ENCODE measurements at places on chromosomes 7 and 10.

- DNase-seq: no peak
Measured at GRCh38 chr10:125431149-125431548, 251.8 kb downstream of the TEX36 start.

GRCh38 chr10:34232481-34232880 lies 582.6 kb downstream of the PARD3 start:
- no peak for DNase-seq

DNA sequence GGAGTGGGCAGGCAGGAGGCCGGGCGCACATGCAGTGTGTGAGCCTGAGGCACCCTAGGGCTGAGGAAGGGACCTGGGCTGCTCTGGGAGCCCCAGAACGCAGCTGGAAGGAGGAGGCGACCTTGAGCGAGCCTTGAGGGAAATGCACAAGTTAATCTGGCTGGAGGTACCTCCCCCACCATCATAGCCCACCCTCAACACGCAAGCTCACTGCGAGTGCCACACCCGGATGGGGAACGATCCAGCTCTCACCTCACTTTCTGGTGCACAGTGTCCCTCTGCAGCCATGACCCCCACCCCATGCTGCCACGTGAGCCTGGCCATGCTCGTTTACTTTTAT lies 162.4 kb upstream of the PPP2R2D start:
- no peak for DNase-seq

DNA sequence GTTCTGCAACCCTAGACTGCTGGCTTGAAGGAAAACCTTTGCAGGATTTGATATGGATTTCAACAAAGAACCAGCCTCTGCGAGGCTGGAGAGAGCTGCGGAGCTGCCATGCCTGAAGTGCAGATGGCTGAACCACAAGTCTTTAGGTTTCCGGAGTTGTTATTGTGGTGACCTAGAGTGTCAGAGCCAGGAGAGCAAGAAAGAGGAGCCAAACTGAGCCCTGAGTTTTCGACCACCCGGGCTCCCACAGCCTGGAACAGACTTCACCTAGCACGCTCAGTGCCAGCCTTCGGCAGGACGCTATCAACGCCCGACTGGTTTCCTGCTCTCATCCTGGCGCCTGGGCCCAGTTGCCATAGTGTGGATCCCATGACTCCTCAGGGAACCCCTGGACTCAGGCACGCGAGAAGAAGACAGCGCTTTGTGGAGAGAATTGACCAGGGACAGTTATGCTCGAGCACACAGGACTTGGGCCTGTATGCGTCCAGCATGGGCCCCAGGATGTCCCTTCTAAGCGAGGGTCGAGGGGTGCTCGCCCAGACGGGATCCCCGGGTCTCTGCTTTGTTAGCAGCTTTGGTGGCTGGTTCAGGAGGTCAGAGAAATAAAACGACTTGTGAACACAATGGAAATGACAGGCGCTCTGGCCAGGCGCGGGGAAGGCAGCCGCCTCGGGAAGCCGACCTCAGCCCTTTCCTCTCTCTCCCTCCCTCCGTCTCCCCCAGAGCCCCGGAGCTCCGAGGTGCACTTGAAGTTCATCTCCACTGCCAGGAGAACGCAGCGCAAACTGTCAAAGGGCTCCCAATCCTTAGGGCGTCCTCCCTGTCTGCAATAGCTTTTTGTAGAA lies 1.8 kb upstream of the GAD2 start:
- DNase-seq: no peak

- no peak for DNase-seq
Measured at GRCh38 chr7:28536259-28536658, 123.9 kb downstream of the CREB5 start.

- DNase-seq: no peak
Measured at GRCh38 chr10:3978174-3978573, 193.2 kb upstream of the KLF6 start.

DNA sequence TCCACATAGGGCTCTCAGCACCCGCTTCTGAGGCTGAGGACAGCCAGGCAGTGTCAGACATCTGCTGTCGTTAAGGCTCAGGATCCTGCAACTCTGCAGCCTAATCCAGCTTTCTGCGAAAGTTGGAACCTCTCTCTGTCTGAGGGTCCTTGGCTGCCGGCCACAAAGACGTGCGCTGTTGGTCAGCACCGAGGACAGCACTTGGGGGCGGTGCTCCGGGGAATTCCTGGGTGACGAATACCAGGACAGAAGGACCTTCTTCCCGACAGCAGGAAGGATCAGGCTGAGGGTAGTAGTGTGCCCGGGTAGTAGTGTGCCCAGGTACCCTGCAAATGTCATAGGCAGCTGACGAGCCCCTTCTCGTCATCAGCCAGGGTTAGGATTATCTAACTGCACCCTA lies 16.0 kb upstream of the RASGEF1A start:
- DNase-seq: no peak

DNA sequence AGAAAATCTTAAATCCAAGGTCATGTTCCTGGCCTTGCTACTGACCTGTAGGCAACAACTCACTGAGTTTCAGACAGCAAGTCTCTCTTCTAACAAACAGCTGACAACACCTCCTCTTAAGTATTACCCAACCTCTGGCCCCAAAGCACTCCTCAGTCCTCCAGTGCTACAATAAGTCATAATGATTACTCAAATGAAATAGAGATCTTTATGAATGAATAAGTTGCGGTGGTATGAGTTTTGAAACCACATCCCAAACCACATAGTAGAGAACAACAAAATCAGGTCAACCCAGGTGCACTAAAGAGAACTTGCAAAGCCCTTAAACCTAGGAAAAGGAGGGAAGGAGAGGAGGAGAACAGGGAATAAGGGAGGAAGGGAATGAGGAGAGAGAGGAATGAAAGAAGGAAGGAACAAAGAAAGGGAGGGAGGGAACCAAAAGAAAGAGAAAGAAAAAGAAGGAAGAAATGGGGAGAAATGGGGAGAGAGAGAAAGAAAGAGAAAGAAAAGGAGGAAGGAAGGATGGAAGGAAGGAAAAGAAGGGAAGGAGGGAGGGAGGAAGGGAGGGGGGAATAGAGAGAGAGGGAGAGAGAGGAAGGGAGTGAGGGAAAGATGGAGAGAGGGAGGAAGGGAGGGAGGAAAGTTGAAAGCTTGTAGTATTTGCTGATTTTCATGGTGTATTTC lies 142.8 kb upstream of the CALCR start:
- DNase-seq: no peak

DNA sequence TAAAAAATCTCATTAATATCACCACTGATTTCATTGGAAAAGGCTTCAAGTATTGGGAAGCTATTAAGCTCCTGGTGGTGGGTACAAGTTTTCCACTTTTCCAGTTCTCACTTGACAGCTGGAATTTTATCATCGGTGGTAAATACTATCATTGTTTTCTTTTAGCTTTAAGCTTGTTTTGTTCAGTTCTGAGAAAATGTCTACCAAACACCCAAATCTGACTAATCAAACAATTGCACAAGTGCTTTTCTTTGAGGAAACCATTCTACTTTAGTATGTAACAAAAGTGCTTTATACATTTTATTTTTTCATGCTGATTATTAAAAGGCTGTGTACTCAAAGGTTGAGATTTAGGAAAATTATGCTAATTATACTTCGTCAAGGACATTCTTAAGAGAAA lies 7.9 kb downstream of the PRPF18 start:
- DNase-seq: no peak

GRCh38 chr7:127600885-127601284 lies 7.3 kb downstream of the FSCN3 start:
- DNase-seq: no peak

GRCh38 chr7:5528071-5528814 lies 104.6 kb upstream of the TNRC18 start:
- no peak for DNase-seq

- peak; percentile 41 for DNase-seq
Measured at GRCh38 chr7:98186452-98187137, 24.6 kb upstream of the BHLHA15 start.

DNA sequence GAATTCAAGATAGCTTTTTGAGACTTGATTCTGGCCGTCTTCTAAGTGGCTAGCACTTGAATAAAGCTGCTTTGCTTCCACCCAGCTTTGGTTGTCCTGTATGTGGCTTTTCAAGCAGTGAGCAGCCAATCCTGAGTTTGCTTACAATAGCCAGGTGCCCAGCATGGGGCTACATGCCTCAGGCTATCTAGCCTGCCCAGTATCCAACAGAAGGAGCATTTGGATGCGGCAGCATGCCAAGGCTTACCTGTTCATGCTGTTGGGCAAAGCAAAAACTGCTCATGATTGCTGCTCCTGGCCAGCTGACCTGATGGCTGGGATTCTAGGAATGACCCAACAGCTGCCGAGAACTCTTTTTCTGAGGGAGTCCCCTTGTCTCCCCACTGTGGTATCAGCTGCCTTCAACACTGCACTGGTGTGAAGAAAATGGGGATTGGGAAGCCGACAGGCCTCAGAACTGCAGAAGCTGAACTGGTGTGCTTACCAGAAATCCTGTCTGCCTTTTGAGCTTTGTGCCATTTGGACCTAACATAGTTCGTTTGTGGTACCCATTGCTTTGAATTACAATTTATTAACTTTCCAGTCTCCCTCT lies 618.9 kb upstream of the IGFBP3 start:
- DNase-seq: no peak

DNA sequence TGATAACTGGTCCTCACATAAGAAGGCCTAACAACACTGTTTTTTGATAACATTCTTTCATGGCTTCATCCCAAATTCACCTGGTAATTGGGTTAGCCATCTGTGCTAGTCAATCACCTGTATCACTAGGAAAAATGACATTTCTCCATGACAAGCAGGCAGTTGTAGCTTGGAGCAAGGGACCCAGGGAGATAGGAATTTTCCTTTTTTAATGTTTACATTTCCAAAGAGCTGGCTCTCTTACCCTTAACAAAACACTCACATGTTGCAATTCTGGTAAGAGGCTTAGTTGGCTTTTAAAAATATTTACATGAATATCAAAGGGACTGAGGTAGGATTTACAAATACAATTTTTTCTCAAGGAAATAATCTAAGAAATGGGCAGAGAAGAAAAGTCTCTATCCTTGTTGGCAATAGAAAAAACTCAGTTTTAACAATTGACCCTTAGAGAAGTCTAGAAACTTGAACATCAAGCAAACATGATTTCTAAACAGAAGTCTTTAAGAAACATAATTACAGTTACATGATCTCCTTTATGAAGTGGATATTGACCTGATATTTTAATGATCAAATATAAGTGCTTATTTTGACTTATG lies 16.1 kb upstream of the AKR1C1 start:
- no peak for DNase-seq

DNA sequence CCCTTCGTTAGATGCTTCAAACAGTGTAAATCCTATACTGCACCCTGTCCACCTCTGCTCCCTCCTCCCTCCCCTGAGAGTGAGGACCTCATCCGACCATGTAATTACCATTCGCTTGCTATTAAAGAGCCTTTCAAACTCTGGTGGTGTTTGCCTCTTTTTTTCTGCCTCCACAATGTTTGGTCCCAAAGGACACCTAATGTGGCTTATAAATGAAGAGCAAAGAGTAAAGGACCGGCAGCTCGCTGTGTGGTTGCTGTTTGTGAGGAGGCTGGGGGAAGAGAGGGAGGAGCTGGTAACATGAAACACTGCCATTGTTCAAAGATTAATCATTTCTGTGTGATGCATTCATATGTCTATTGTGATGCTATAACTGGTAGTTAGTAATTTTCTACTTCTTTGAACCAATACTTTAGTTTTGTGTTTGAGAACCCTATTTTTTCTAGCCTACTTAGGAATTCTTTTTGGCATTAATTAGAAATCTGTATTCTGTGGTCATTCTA lies 27.9 kb downstream of the MTURN start:
- no peak for DNase-seq

GRCh38 chr7:37225285-37225969 lies 223.2 kb downstream of the ELMO1 start:
- no peak for DNase-seq

DNA sequence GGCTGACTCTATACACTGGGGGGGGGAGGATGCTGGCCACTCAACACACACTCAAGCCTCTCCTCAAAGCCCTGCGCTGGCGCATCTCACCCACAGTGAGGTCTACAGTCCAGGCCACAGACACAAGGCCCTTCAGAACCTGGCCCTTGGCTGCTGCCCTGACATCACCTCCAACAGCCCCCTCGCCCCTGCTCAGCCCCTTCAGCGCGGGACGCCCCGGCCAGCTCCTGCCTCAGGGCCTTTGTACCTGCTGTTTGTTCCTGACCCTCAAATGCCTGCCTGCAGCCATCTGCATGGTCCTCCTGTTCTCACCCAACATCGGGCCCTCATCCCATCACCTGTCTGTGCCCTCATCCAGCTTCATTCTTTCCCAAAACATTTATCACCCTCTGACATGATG lies 572.6 kb downstream of the DNAJB6 start:
- DNase-seq: no peak

GRCh38 chr7:50393076-50393475 lies 57.1 kb downstream of the FIGNL1 start:
- DNase-seq: no peak

- no peak for DNase-seq
Measured at GRCh38 chr10:101660256-101660655, 34.7 kb downstream of the FBXW4 start.

DNA sequence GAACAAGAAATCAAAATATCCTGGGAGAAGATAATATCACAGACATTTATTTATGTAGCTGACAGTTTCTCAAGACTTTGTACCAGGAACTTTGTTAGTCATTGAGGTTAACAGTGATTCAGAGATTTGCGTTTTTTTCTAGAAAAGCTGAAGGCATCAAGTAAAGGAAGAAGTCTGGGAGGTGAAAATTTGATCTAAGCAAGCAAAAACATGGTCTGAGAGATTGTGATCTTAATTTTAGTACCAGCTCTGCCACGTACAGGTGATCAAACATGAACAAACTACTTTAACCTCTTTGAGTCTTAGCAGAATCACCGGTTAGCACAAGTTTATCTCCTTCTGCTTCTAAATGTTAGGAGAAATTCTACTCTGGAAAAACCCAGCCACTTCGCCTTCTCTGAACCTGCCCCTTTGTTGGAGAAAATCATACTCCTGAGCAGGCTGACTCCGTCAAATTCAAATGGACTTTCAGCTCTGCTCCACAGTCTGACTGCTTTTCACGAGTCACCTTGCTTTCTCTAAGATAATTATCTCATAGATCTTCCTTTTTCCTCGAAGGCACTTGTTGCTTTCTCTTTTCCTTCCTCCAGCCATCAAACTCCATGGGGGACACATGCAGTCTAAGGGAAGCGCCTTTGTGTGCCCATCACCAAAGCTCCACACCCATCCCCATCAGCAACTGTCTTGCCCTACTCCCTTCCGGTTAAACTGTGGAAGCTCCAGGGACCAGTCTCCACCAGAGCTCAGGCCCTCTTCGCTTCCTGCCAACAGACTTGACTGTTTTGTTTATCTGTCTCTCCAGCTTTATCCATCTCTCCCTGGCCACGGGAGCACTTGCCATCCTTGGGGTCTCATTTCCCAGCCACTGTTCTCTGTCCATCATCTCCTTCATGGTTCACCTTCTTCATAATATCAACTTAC lies 86.3 kb downstream of the PRKCQ start:
- DNase-seq: no peak

GRCh38 chr10:53786236-53786900 lies 1013.8 kb upstream of the MBL2 start:
- DNase-seq: no peak

DNA sequence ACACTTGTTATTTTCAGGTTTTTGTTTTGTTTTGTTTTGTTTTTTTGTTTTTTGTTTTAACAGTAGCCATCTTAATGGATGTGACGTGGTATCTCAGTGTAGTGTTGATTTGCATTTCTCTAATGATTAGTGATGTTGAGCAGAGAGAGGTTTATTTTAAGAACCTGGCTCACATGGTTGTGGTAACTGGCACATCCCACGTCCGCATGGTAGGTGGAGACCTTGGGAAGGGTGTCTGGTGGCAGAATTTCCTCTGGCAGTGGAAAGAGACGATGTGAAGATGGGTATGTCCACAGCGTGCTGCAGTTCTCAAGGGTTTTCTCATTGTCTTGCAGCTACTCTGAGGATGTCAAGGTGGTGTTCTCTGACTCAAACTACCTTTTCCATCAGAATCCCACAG lies 252.2 kb downstream of the GALNT17 start:
- no peak for DNase-seq

- DNase-seq: no peak
Measured at GRCh38 chr10:76453997-76454396, 1022.6 kb downstream of the LRMDA start.

Measured in SIG-M5 (cell line).